ENCODE measurements at places on chromosomes 5 and 9.
A peak's percentile ranks its signal among the peaks of the same experiment; 100 is the strongest.

DNA sequence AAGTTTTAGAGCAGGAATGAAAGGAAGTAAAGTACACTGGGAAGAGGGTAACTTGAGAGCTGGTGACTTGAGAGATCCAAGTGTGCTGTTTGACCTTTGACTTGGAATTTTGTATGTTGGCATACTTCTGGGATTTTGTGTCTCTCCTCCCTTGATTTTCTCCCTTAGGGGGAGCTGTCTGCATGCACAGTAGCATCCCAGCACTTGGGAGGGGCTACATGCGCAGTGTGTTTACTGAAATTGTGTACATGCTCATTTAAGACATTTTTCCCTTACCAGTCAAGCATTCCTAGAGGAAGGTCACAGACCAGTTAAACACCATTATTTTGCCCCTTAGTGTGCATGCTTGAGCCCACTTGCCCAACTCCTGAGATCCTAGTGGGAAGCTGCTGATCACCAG lies 120.1 kb downstream of the ZNF622 start:
- no peak for DNase-seq

DNA sequence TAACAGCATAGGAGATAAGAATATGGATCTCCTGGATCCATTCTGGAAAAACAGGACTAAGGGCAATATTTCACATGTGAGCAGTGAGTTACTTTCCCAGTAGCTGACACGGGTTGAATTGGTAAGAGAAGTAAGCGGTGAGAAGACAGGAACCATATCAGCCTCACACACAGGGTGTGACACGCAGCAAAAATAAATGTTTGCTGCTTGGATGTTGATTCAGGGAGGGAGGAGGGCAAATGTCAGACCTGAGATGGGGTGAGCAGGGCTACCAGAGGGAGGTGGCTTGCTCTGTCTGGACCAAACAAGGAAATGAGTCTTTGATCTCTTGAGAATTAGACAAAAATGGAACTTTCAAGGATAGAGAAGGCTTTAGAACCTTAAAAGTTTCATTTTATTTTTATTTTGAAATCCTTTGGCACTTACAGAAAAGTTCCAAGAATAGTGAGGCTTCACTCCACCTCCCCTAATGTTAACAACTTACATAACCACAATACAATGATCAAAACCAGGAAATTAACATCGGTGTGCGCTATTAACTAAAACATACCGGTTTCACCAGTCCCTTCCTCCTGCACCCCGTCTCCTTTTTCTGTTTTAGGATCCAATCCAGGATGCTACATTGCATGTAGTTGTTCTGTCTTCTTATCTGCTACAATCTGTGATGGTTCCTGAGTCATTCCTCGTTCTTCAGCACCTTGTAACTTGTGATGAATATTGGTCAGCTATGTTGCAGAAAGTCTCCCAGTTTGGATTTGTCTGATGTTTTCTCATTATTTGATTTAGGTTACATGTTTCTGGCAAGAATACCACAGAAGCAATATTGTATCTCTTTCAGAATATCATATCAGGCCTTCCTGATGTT lies 20.5 kb upstream of the ARHGEF28 start:
- no peak for DNase-seq

- peak; percentile 46 for DNase-seq
Observed at GRCh38 chr9:74379718-74380117, 117.4 kb upstream of the RORB start.

DNA sequence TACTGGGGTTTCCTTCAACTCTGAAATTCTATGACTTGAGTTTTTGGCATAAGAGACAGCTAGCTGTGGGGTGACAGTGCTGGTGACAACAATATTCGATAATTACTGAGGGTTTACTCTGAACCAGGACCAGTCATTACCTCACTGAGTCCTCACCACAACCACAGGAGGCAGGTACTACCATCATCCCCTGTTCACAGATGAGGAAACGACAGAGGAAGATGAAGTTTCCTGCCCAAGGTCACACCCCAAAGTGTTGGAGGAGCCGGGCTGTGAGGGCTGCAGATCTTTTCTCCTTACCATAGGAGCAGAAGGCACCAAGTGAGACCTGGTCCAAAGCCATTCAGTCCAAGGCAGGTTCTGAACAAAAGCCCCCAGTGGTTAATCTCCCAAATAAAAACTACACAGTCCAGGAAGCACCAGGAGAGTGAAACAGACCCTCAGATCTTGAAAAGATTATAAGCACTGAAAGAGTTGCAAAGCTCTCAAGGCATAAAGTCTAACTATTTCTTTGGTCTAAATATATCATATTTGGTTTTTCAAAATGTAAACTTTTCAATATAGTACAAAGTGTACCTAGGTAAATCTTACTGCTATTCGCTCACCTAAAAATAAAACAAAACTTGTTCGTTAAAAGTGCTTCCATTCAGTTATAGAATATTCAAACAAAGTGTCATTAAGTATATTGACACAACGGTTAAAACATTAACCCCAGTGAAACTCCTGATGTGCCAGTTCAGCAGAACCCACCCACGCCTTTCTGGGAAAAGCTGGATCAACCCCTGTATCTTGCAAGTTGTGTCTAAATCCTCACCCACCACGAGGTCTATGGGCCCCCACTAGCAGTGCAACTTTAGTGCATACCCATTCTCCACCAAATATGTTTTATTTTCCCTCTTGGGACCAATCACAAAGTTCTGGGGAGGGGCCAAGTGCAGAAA lies 82.6 kb upstream of the EQTN start:
- DNase-seq, result peak; percentile 53
